ENCODE measurements at places on chromosomes 4 and X. TPM values are rescaled to one million over a fixed set of nuclear protein-coding genes. Genes with fewer than 3 reads are reported as not detected.

The GLOD5 gene
- total RNA-seq = not detected

The MGARP gene
- total RNA-seq = not detected

The CT45A10 gene
- total RNA-seq = not detected

The FOXR2 gene
- total RNA-seq = not detected

The BEND4 gene
- total RNA-seq = not detected

The ARFIP1 gene
- 35.9 TPM for total RNA-seq

The RTL9 gene
- total RNA-seq = not detected

The EVC2 gene
- total RNA-seq = 11.7 TPM

The SSX4B gene
- not detected for total RNA-seq

- H3K4me3 ChIP-seq = no peak overlapping the region
- H3K27me3 ChIP-seq = no peaks in the 10 kb centered on the region
- no peaks in the 10 kb centered on the region for H3K4me1 ChIP-seq
- no peaks in the 10 kb centered on the region for H3K36me3 ChIP-seq
- DNase-seq = no peak
- no peak overlapping the region for H3K27ac ChIP-seq
These were observed 119.1 kb downstream of the MBNL3 start for GRCh38 chrX:132369617-132370326.

- no peaks in the 10 kb centered on the region for H3K27me3 ChIP-seq
- no peak overlapping the region for H3K4me3 ChIP-seq
- H3K27ac ChIP-seq = no peak overlapping the region
- no peaks in the 10 kb centered on the region for H3K36me3 ChIP-seq
- DNase-seq = no peak
These were observed 10.0 kb downstream of the MAGEA4 start for GRCh38 chrX:151922692-151923091.

GRCh38 chr4:40731792-40732245 is 17.9 kb upstream of the NSUN7 start:
- no peak overlapping the region for H3K4me3 ChIP-seq
- no peaks in the 10 kb centered on the region for H3K36me3 ChIP-seq
- H3K4me1 ChIP-seq = no peaks in the 10 kb centered on the region

DNA sequence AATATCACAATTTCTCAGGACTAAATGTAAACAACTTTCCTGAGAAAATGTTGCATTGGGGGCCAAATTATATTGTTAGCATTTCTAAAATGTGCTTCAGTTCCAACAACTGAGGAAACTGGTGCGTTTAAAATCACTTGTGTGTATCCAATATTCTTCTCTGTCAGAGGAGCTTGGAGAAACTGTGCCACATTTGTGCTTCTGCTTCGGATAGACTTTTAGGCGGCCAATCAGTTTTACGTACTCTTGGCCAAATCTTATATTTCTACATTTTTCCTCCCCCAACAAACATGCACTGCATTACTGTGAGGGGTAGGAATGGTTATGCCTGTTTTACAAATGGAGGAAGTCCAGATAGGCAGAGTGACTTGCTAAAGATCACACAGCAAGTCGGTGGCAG is 27.4 kb upstream of the TRPC5OS start:
- H3K4me3 ChIP-seq = no peak overlapping the region
- no peak for DNase-seq
- peaks cover 3% of the 10 kb centered on the region for H3K27me3 ChIP-seq
- no peaks in the 10 kb centered on the region for H3K4me1 ChIP-seq
- no peaks in the 10 kb centered on the region for H3K36me3 ChIP-seq
- no peak overlapping the region for H3K27ac ChIP-seq

GRCh38 chr4:100188829-100189228 is 1.4 kb downstream of the DDIT4L start:
- no peak for DNase-seq
- H3K36me3 ChIP-seq = no peaks in the 10 kb centered on the region
- no peak overlapping the region for H3K27ac ChIP-seq
- no peak overlapping the region for H3K4me3 ChIP-seq
- H3K4me1 ChIP-seq = peaks cover 18% of the 10 kb centered on the region

GRCh38 chrX:17644001-17644400 is 93.3 kb upstream of the SCML1 start:
- H3K4me3 ChIP-seq = no peak overlapping the region
- H3K36me3 ChIP-seq = no peaks in the 10 kb centered on the region
- H3K27me3 ChIP-seq = no peaks in the 10 kb centered on the region
- DNase-seq = no peak
- no peaks in the 10 kb centered on the region for H3K4me1 ChIP-seq
- H3K27ac ChIP-seq = no peak overlapping the region

- no peaks in the 10 kb centered on the region for H3K27me3 ChIP-seq
- no peak for DNase-seq
- H3K27ac ChIP-seq = peak overlapping the region; percentile 91
These were observed 1.5 kb downstream of the CASP6 start for GRCh38 chr4:109701566-109702410.

DNA sequence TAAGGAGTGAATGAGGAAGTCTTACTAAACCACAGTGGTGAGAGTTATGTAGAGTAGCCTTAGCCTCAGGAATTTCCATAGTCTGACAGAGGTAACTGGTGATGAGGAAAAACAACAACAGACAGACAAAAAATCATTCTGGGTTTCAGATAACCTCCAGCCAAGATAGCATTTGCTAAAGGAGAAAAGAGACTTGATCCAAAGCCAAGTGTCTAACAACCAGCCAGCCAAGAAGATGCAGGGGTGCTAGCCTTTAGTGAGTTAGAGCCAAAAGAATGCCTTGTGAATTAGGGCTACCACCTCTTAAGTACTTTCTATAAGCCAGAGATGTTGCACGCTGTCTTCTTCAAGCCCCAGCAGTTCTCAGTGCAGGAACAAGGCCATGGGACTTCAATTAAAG is 478.0 kb upstream of the CPEB2 start:
- H3K27me3 ChIP-seq = no peaks in the 10 kb centered on the region
- H3K4me1 ChIP-seq = no peaks in the 10 kb centered on the region
- H3K36me3 ChIP-seq = no peaks in the 10 kb centered on the region
- no peak overlapping the region for H3K4me3 ChIP-seq

GRCh38 chr4:17385403-17385802 is 126.5 kb downstream of the QDPR start:
- H3K27me3 ChIP-seq = no peaks in the 10 kb centered on the region
- H3K27ac ChIP-seq = no peak overlapping the region
- DNase-seq = no peak

DNA sequence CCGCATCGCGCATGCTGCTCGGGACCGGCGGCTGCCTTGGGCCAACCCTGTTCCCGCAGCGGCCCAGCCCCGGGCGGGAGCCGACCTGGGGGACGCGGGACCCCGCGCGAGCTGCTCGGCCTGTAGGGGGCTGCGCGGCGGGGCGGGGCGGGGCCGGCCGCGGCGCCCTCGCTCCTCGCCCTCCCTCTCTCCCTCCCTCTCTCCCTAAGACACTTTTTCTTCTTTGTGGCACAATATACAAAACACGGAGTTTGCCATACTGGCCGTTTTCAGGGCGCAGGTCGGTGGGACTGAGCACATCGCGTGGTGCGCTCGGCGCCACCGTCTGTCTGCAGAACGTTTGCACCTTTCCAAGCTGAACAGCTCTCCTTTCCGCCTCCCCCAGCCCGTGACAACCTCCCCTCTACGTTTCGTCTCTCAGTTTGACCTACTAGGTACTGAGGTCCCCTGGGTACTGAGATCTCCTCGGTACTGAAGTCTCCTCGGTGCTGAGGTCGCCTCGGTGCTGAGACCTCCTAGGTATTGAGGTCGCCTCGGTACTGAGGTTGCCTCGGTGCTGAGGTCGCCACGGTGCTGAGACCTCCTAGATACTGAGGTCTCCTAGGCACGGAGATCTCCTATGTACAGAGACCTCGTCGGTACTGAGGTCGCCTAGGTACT is 261.1 kb upstream of the PLCXD1 start:
- H3K27me3 ChIP-seq = no peaks in the 10 kb centered on the region
- H3K4me3 ChIP-seq = peak overlapping the region; percentile 18
- no peak for DNase-seq
- H3K4me1 ChIP-seq = no peaks in the 10 kb centered on the region
- no peaks in the 10 kb centered on the region for H3K36me3 ChIP-seq
- H3K27ac ChIP-seq = peak overlapping the region; percentile 42

DNA sequence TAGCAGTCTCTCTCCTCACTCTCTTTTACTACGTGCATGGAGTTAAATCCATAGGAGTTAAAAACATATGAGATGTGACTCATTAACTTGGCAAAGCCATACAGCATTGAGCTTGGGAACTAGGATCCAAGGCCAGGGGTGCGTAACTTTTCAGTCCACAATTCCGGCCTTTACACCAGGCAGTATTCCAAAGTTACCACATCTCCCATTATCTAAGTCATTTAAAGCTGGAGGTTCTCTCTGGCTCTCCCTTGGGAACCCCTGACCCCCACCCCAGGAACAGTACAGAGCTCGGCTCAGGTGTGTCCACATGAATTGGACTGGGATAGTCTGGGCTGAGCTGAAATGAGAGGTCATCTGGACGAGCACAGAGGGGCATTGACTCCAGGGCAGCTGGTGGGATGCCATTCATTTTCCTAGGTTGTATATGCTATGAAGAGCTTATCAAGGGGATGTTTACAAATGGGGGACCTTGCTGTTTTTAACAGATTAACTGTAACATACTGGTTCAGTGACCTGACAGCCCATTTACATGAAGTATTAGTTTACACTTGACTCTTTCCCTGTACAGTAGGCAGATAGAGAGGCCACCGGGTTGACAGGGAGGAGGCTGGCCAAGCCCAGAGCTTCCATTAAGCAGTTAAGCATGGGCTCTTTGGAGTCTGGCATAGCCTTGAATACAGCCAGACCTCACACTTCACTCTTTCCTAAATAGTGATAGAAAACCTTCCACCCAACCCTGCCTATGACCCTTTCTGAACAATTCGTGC is 128.8 kb downstream of the RAB28 start:
- no peaks in the 10 kb centered on the region for H3K27me3 ChIP-seq
- peak; percentile 53 for DNase-seq
- no peak overlapping the region for H3K27ac ChIP-seq
- H3K36me3 ChIP-seq = no peaks in the 10 kb centered on the region
- no peaks in the 10 kb centered on the region for H3K4me1 ChIP-seq

- H3K4me3 ChIP-seq = no peak overlapping the region
- no peak overlapping the region for H3K27ac ChIP-seq
- no peak for DNase-seq
These were observed 9.7 kb upstream of the KLF3 start for GRCh38 chr4:38654273-38654672.

DNA sequence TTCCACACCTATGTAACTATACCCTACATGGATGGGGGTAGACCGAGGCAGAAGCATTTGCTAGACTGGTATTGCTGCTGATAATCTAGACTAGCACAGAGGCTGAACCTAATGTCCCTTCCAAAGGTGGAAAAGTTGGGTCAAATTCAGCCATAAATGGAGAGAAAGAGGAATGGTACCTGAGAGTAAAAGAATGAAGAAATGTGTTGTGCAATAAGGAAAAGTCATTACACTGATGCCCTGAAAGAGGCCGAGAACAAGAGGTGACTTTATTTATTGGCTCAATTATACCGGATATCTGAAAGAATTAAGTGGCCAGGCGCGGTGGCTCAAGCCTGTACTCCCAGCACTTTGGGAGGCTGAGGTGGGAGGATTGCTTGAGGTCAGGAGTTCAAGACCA is 52.1 kb downstream of the ZNF41 start:
- no peak overlapping the region for H3K27ac ChIP-seq
- DNase-seq = no peak
- no peaks in the 10 kb centered on the region for H3K27me3 ChIP-seq
- H3K4me1 ChIP-seq = no peaks in the 10 kb centered on the region
- no peaks in the 10 kb centered on the region for H3K36me3 ChIP-seq
- H3K4me3 ChIP-seq = no peak overlapping the region

- H3K27ac ChIP-seq = no peak overlapping the region
- H3K27me3 ChIP-seq = no peaks in the 10 kb centered on the region
- DNase-seq = no peak
- no peak overlapping the region for H3K4me3 ChIP-seq
- no peaks in the 10 kb centered on the region for H3K4me1 ChIP-seq
These were observed 37.2 kb upstream of the MAGEA4 start for GRCh38 chrX:151875270-151876026.

DNA sequence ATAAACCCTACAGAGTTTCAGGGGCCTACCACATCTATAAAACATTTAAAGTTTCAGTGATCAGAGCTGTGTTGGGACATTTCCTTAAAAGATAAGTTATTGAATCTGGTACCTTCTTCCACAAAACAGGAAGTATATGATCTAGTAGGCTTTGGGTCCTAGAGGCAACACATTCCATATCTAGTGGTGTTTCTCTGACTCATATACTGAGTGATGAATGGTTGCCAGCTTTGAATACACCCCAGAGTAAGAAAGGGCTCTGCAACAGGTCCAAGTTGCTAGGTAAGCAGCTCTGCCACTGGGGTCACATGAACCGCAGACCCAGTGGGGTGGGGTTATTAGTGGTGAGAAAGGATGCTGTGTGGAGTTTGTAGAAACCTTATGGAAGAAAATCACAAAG is 32.4 kb upstream of the BLTP1 start:
- H3K4me1 ChIP-seq = no peaks in the 10 kb centered on the region
- no peak overlapping the region for H3K27ac ChIP-seq
- no peak overlapping the region for H3K4me3 ChIP-seq
- DNase-seq = no peak
- no peaks in the 10 kb centered on the region for H3K27me3 ChIP-seq

DNA sequence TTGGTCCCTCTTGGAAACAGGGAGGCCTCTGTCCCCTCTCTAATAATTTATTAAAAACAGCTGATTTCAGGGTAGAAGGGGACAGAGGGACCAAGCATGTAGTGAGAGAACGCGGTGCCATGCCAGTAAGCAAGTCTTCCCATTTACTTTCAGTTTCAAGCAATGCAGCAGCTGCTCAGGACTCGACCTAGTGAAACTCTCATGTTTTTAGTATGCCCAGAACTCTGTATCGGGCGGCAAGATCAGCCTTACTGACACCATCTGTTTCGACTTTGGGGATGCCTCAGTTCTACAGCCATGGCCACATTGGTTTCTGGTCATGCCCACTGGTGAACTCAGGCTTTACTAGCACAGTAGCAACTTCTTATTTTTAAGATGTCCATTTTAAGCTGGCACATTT is 40.6 kb downstream of the ZNF81 start:
- H3K4me3 ChIP-seq = no peak overlapping the region
- H3K4me1 ChIP-seq = peaks cover 4% of the 10 kb centered on the region
- H3K36me3 ChIP-seq = peaks cover 6% of the 10 kb centered on the region
- H3K27me3 ChIP-seq = no peaks in the 10 kb centered on the region
- no peak overlapping the region for H3K27ac ChIP-seq

GRCh38 chr4:99832321-99832720 is 15.7 kb downstream of the DAPP1 start:
- no peaks in the 10 kb centered on the region for H3K36me3 ChIP-seq
- peaks cover 6% of the 10 kb centered on the region for H3K4me1 ChIP-seq
- H3K27ac ChIP-seq = no peak overlapping the region
- DNase-seq = peak; percentile 32
- H3K4me3 ChIP-seq = no peak overlapping the region

- H3K4me3 ChIP-seq = no peak overlapping the region
- no peaks in the 10 kb centered on the region for H3K27me3 ChIP-seq
- DNase-seq = no peak
- H3K27ac ChIP-seq = no peak overlapping the region
These were observed 15.1 kb downstream of the RELL1 start for GRCh38 chr4:37671072-37671471.

Data from stomach (tissue), 19 donors.